Activated CD8-positive, alpha-beta memory T cell treated with anti-CD3 and anti-CD28 coated beads, Interleukin-2, amount 10 ng/mL, durations not matched to agents 7 days and 5 days (primary cell): ENCODE measurements at places on chromosomes 2 and 18. TPM values are rescaled to one million over a fixed set of nuclear protein-coding genes. Genes with fewer than 3 reads are reported as not detected.
A peak's percentile ranks its signal among the peaks of the same experiment; 100 is the strongest.

NOSTRIN gene
- total RNA-seq = not detected

CXCR1 gene
- 0.54 TPM for total RNA-seq

CYS1 gene
- total RNA-seq = 0.75 TPM

CNGA3 gene
- not detected for total RNA-seq

CDKL4 gene
- total RNA-seq = 1.1 TPM

LRPPRC gene
- 103 TPM for total RNA-seq

NEMP2 gene
- total RNA-seq = 17.4 TPM

- H3K4me1 ChIP-seq = no peaks in the 10 kb centered on the region
- H3K27ac ChIP-seq = no peak overlapping the region
- no peak overlapping the region for H3K4me3 ChIP-seq
- H3K27me3 ChIP-seq = peaks cover 11% of the 10 kb centered on the region
- H3K36me3 ChIP-seq = no peaks in the 10 kb centered on the region
Measured at GRCh38 chr18:34965108-34965507, 76.1 kb upstream of the MAPRE2 start.

GRCh38 chr2:211665299-211665698 lies 873.3 kb downstream of the ERBB4 start:
- H3K4me3 ChIP-seq = no peak overlapping the region
- no peaks in the 10 kb centered on the region for H3K4me1 ChIP-seq
- no peak overlapping the region for H3K27ac ChIP-seq
- no peaks in the 10 kb centered on the region for H3K36me3 ChIP-seq

DNA sequence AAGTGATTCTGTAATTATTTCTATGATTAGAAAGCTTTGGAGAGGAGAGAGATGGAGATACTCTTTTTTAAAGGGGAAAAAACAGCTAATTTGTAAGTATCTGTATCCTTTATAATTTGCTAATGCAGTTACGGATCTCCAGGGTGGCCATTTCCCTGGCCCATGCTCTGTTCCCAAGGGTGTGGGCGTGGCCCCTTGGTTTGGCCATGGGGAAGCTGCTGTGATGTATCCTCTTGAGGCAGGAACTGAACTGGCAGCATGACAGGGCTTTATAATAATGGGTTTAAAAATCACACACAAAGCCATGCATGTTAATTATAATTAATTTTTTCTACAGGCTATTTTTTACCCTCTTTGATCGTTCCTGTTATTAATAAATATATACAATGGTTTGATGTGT lies 27.0 kb downstream of the TRAPPC12 start:
- no peak for DNase-seq
- H3K4me3 ChIP-seq = no peak overlapping the region
- peaks cover 21% of the 10 kb centered on the region for H3K36me3 ChIP-seq
- no peaks in the 10 kb centered on the region for H3K27me3 ChIP-seq
- no peaks in the 10 kb centered on the region for H3K4me1 ChIP-seq

DNA sequence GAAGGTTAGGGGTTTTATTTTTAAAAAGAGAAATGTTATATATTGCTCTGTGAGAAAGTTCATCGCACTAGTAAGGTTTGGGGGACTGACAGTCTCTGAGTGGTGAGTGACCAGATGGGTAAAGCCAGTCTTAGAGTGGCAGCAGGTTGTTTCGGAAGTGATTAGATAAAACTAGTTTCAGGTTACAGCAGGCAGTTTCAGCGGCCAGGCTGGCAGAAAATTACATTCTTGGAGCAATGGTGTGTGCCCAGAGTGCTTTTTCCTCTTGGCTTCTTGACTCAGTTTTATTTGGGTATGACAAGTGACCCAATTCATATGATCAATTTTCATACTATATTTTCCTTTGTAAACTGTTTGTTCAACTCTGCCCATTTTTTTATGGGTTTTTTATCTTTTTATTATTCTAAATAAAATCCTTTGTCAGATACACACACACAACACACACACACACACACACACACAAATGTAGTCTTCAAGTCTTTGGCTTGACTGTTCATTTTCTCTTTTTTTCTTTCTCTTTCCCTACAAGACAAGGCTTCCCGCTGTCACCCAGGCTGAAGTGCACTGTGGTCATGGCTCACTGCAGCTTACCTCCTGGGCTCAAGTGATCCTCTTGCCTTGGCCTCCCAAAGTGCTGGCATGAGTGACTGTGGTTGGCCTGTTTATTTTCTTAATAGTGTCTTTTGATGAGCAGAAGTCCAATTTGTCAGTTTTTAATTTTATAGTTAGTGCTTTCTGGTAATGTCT lies 30.9 kb downstream of the RALBP1 start:
- H3K36me3 ChIP-seq = peaks cover 31% of the 10 kb centered on the region
- H3K27me3 ChIP-seq = no peaks in the 10 kb centered on the region
- peaks cover 4% of the 10 kb centered on the region for H3K4me1 ChIP-seq
- no peak overlapping the region for H3K4me3 ChIP-seq

GRCh38 chr2:134610871-134611270 lies 107.9 kb downstream of the TMEM163 start:
- H3K27me3 ChIP-seq = peaks cover 13% of the 10 kb centered on the region
- H3K4me1 ChIP-seq = no peaks in the 10 kb centered on the region
- H3K27ac ChIP-seq = no peak overlapping the region
- peaks cover 17% of the 10 kb centered on the region for H3K36me3 ChIP-seq
- H3K4me3 ChIP-seq = no peak overlapping the region

- no peak overlapping the region for H3K4me3 ChIP-seq
- no peaks in the 10 kb centered on the region for H3K4me1 ChIP-seq
- H3K36me3 ChIP-seq = no peaks in the 10 kb centered on the region
- no peaks in the 10 kb centered on the region for H3K27me3 ChIP-seq
- no peak for DNase-seq
Measured at GRCh38 chr18:11219571-11219970, 70.2 kb upstream of the PIEZO2 start.

GRCh38 chr2:19140463-19141208 lies 217.8 kb downstream of the OSR1 start:
- H3K4me3 ChIP-seq = no peak overlapping the region
- no peaks in the 10 kb centered on the region for H3K36me3 ChIP-seq
- DNase-seq = no peak
- peaks cover 2% of the 10 kb centered on the region for H3K27me3 ChIP-seq
- H3K4me1 ChIP-seq = no peaks in the 10 kb centered on the region
- no peak overlapping the region for H3K27ac ChIP-seq

DNA sequence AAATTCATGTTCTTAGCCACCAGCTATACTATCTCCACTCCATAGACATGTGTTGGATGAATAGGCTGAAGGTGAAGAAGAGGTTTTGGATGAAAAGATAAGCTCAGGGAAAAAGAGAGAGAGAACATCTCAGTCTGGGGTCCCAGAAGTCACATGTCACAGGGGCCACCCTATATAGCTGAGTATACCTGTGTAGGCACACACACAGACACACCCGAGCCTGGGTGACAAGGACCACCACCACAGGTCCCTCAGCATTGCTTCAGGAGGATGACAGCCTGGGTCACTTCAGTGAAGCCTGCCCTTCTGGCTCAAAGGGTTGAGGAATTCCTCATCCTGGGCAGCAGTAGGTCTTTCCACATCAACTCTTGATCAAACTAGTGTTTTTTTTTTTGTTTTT lies 56.2 kb downstream of the POLR1A start:
- H3K36me3 ChIP-seq = peaks cover 46% of the 10 kb centered on the region
- no peak overlapping the region for H3K4me3 ChIP-seq
- no peak overlapping the region for H3K27ac ChIP-seq
- H3K4me1 ChIP-seq = peaks cover 2% of the 10 kb centered on the region
- DNase-seq = peak; percentile 26
- no peaks in the 10 kb centered on the region for H3K27me3 ChIP-seq

DNA sequence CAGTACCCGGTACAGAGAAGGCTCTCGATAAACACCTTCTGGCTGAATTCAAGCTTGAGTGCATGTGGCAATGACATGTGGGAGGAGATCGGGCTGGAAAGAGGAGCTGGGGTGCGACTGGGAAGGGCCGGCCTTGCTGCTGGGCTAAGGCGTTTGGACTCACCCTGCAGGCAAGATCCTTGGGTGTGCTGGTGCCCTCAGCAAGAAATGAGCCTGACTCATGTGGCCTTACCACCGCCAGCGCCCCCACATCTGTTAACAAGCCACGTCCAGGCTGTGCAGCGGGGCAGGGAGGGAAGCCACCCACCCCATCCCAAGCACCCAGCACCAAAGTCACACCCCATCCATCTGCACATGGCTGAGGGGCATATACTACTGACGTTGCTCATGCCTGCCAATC lies 1.3 kb downstream of the HS1BP3 start:
- no peaks in the 10 kb centered on the region for H3K36me3 ChIP-seq
- peak overlapping the region; percentile 83 for H3K4me3 ChIP-seq
- DNase-seq = no peak
- H3K4me1 ChIP-seq = peaks cover 19% of the 10 kb centered on the region

- no peaks in the 10 kb centered on the region for H3K27me3 ChIP-seq
- H3K36me3 ChIP-seq = no peaks in the 10 kb centered on the region
- no peaks in the 10 kb centered on the region for H3K4me1 ChIP-seq
- H3K27ac ChIP-seq = no peak overlapping the region
- DNase-seq = no peak
Measured at GRCh38 chr2:16197504-16198147, 257.3 kb downstream of the MYCN start.

DNA sequence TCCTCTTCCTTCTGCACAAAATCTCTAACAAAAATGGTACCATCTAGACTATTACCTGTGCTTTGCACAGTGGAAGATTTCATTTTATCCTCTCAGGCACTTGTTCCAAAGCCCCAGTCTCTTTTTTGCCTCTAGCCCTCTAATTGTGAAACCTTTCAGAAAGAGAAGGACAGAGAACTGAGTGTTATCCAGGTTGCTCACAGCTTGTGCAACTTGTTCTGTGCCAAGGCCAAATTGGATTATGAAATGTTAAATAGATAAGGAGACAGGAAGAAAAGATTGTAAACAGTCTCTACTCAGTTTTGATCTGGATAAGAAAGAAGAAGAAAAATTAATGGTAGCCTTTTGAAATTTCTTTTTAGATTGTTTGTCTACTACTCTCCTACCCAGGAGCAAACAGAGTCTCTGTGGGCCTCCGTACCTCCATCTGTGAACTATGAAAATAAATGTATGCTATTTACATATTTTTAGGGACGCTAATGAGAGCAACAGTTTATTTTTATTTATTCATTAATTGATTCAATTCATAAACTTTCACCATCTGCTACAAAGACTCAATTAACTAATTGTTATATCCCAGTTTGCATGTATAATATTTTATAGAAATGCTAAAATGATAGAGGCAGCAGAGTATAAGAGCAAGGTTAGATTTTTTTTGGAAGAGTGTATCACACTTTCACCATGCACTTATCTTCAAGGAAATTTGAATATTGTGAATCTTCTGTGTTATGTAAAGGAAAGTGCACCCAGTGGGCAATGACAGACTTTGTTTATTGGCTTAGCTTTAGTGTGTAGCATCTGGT lies 339.0 kb upstream of the ETAA1 start:
- DNase-seq = no peak
- no peak overlapping the region for H3K27ac ChIP-seq
- no peaks in the 10 kb centered on the region for H3K4me1 ChIP-seq
- H3K36me3 ChIP-seq = no peaks in the 10 kb centered on the region

- no peak overlapping the region for H3K4me3 ChIP-seq
- no peak for DNase-seq
Measured at GRCh38 chr2:54845094-54845493, 121.6 kb downstream of the EML6 start.

- DNase-seq = no peak
- peaks cover 31% of the 10 kb centered on the region for H3K4me1 ChIP-seq
- peaks cover 3% of the 10 kb centered on the region for H3K36me3 ChIP-seq
Measured at GRCh38 chr2:207770602-207771404, 1.1 kb upstream of the FZD5 start.

- peak overlapping the region; percentile 95 for H3K27ac ChIP-seq
- H3K27me3 ChIP-seq = no peaks in the 10 kb centered on the region
Measured at GRCh38 chr2:112691881-112692281, 28.9 kb upstream of the NT5DC4 start.

- peak; percentile 71 for DNase-seq
- peaks cover 3% of the 10 kb centered on the region for H3K36me3 ChIP-seq
- no peak overlapping the region for H3K27ac ChIP-seq
Measured at GRCh38 chr2:11498543-11499034, 32.6 kb upstream of the E2F6 start.

- H3K4me3 ChIP-seq = no peak overlapping the region
- DNase-seq = no peak
- no peaks in the 10 kb centered on the region for H3K4me1 ChIP-seq
- no peaks in the 10 kb centered on the region for H3K36me3 ChIP-seq
Measured at GRCh38 chr18:43275546-43275945, 1.7 kb downstream of the SYT4 start.

- no peak overlapping the region for H3K27ac ChIP-seq
- H3K27me3 ChIP-seq = no peaks in the 10 kb centered on the region
- H3K36me3 ChIP-seq = no peaks in the 10 kb centered on the region
- no peaks in the 10 kb centered on the region for H3K4me1 ChIP-seq
- H3K4me3 ChIP-seq = no peak overlapping the region
Measured at GRCh38 chr2:56444339-56444738, 260.5 kb downstream of the CCDC85A start.

DNA sequence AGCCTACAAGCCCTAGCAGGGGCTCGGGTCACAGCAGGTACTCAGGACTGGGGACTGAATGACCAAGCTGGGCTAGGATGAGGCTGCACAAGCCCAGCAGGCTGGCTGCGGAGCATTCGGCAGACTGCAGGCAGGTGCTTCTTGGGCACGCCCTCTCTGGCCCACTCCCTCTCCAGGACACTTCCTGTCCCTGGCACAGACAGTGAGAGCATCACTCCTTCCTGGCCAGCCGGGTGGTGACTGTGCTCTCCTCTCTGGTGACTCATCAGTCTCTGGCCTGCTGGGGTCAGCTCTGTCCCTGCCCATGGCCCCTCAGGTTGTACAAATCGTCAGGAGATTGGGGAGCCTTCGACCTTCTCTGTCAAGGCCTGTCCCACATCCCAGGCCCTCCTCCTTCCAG lies 22.5 kb downstream of the C1QL2 start:
- no peak overlapping the region for H3K4me3 ChIP-seq
- H3K4me1 ChIP-seq = no peaks in the 10 kb centered on the region
- H3K27me3 ChIP-seq = no peaks in the 10 kb centered on the region
- DNase-seq = no peak
- no peaks in the 10 kb centered on the region for H3K36me3 ChIP-seq
- H3K27ac ChIP-seq = no peak overlapping the region

DNA sequence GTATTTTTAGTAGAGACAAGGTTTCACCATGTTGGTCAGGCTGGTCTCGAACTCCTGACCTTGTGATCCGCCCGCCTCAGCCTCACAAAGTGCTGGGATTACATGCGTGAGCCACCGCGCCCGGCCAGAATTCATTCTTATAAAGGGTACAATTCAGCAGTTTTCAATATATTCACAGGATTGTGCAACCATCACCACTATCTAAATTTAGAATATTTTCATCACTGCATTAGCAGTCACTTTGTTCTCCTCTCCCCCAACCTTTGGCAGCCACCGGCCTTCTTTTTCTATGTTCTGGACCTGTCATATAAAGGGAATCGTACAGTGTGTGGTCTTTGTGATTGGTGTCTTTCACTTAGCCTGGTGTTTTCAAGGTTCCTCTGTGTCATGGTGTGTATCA lies 40.7 kb downstream of the TCF7L1 start:
- no peaks in the 10 kb centered on the region for H3K36me3 ChIP-seq
- H3K27me3 ChIP-seq = peaks cover 14% of the 10 kb centered on the region
- DNase-seq = no peak
- no peak overlapping the region for H3K27ac ChIP-seq
- H3K4me1 ChIP-seq = peaks cover 12% of the 10 kb centered on the region

DNA sequence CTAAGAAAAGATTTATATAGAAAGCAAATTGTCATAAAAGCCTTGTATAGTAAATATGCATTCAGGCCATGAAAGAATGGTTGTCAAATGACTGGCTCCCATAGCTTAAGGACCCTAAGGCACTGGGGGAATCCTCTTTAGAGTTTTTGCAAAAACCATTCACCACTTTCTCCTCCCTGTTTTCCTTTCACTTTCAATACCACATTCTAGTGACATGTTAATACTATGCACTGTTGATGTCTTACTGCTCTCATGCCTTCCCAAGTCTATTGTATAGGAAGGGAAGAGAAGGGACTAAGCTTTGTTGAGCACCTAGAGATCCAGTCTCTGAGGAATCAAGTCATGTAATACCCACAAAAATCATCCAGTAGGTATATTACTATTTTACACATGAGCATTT lies 383.0 kb upstream of the LRRTM1 start:
- no peak overlapping the region for H3K4me3 ChIP-seq
- DNase-seq = no peak
- no peaks in the 10 kb centered on the region for H3K4me1 ChIP-seq
- H3K27me3 ChIP-seq = no peaks in the 10 kb centered on the region
